Colonic mucosa (tissue), 4 donors: ENCODE measurements at places on chromosomes 4 and X. TPM values are rescaled to one million over a fixed set of nuclear protein-coding genes. Genes with fewer than 3 reads are reported as not detected.

- H3K27me3 ChIP-seq: no peaks in the 10 kb centered on the region
- no peaks in the 10 kb centered on the region for H3K36me3 ChIP-seq
- no peak overlapping the region for H3K4me3 ChIP-seq
- no peak for DNase-seq
Observed at GRCh38 chr4:104418286-104418685, 76.4 kb downstream of the CXXC4 start.

PWWP3B gene
- 0.15 TPM for total RNA-seq

DNA sequence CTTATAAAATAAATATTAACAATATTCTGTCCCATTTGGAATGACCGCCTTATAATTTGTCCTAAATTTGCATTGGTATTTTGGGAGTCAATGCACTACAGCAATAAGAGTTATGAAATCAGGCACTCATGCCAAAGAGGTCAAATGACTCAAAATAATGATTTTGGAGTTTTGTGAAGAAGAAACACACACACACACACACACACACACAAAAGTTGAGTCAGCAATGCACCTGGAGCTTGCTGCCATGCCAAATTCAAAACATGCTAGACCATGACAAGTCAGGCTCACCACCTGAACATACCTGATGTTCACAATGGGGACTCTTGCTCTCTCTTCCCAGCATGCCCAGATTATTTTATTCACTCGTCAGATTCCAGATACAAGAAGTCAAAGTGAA lies 56.7 kb downstream of the PROM1 start:
- H3K4me1 ChIP-seq: no peaks in the 10 kb centered on the region
- no peaks in the 10 kb centered on the region for H3K27me3 ChIP-seq
- no peak overlapping the region for H3K4me3 ChIP-seq
- no peak for DNase-seq
- H3K36me3 ChIP-seq: no peaks in the 10 kb centered on the region

DNA sequence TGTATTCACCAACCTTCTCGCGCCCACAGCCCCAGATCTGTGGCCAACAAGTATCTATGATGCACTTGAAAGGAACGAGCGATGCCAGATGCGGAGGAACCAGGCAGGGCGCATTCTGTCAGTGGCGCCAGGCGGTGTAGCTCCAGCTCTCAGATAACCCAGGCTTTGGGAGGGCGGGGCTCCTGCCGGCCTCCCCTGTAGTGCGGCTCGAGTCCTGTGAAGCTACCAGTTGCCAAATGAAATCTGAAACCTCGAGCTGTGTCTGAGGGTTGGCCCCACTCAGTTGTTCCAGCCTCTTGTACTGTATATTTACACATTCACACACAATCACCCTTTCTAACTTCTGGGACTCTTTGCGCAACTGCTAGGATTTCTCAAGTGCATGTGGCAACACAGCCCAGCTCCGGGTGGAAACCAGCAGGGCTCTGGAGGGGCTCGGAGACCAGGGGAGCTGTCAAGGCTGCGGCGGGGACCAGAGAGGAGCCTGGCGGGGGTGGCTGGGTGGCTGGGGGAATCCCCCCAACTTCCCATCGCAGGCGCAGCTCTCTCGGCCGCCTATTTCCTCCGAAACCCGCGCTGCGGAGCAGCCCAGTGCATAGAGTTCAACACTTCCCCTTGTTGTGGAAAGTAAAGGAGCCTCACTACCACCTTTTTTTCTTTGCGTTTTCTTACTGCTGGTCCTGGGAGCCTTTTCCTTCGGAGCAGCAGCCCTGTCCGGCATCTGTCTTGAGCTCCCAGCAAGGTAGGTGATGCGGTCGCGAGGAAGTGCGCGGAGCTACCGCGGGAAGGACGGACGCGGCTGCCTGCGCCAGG lies at the start of gene ARHGAP24:
TSS of gene ARHGAP24 (plus strand) at position 333 of the 813 bp plus-strand sequence.
- peak; percentile 87 for DNase-seq
- peak within 1 kb of the TSS; percentile 47 for H3K4me3 ChIP-seq
- H3K36me3 ChIP-seq: no peaks in the 10 kb centered on the region
- H3K27ac ChIP-seq: peak within 1 kb of the TSS; percentile 45
- H3K4me1 ChIP-seq: no peaks in the 10 kb centered on the region

EDA gene
- total RNA-seq: 1.9 TPM
